Bronchial epithelial cell (primary cell): ENCODE measurements at places on chromosomes 1 and 21. TPM values are rescaled to one million over a fixed set of nuclear protein-coding genes. Genes with fewer than 3 reads are reported as not detected.

DNA sequence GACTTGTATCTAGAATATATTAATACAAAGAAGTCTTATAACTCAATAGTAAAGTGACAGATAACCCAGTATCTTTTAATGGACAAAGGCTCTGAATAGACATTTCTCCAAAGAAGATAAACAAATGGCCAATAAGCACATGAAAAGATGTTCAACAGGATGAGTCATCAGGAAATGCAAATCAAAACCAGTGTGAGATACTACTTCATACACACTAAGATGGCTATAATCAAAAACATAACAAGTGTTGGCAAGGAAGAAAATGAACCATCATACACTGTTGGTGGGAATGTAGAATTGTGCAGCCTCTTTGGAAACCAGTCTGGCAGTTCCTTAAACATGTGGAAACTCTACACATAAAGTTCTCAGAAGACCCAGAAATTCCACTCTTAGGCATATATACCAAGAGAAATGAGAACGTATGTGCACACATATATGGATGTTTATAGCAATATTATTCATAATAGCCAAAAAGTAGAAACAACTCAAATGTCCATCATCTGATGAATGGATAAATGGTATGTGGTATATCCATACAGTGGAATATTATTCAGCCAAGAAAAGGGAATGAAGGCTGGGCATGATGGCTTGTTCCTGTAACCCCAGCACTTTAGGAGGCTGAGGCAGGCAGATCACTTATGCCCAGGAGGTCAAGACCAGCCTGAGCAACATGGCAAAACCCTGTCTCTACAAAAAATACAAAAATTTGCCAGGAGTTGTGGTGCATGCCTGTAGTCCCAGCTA is 9.9 kb upstream of the MPL start:
- peak; percentile 14 for DNase-seq

DNA sequence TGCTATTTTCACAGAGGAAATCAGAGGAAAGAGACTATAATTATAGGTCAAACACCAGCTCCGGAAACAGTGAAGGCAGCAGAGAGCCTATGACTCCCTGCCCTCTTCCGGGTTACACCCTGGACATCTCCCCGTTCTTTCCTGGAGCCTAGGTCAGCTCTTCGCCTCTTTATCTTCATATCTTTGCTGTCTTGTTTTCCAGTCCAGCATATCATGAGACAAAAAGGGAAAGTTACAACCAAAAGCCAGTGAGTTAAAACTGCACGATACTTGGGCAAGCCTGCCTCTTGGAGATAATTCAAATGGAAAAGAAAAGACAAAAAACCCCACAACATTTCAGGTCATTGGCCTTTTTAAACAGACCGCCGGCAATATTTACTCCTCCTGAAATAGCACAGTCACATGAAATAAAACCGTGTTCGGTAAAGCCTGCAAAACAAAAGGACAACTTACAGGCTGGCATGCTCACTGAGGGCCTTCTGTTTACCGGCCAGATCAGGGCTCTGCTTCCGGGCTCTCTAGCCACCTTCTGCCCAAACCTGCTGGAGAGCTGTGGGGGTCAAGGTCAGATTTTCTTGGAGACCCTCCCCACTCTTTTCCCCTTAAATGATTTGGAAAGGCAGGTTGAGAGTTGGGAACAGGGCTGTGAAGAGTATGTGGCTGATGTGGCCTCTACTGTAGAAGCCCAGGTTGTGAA is 42.8 kb upstream of the PPP2R5A start:
- no peak for DNase-seq

DNA sequence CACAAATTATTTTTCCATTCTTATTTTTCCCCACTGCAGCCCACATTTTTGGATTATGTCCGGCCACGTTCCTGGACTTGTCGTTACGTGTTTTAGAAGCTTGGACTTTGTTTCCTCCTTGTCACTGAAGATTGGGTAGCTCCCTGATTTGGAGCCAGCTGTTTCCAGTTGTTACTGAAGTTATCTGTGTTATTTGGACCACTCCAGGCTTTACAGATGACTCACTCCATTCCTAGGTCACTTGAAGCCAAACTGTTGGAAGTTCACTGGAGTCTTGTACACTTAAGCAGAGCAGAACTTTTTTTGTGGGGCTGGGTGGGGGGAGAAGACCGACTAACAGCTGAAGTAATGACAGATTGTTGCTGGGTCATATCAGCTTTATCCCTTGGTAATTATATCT is 12.2 kb upstream of the AXDND1 start:
- peak; percentile 43 for DNase-seq

The RIPPLY3 gene
- total RNA-seq = under 0.01 TPM in 1 of 2 replicates, not detected in the other

- DNase-seq = peak; percentile 72
Observed at GRCh38 chr1:145877923-145878486, 7.7 kb downstream of the ANKRD35 start.

GRCh38 chr1:58786184-58786926 is 2.5 kb upstream of the JUN start:
- no peak for DNase-seq

GRCh38 chr1:22203335-22203734 is 60.4 kb upstream of the WNT4 start:
- DNase-seq = no peak

- no peak for DNase-seq
Observed at GRCh38 chr1:30733493-30733892, 10.1 kb upstream of the MATN1 start.

GRCh38 chr21:23245255-23245654 is 2247.0 kb downstream of the NCAM2 start:
- DNase-seq = no peak

DNA sequence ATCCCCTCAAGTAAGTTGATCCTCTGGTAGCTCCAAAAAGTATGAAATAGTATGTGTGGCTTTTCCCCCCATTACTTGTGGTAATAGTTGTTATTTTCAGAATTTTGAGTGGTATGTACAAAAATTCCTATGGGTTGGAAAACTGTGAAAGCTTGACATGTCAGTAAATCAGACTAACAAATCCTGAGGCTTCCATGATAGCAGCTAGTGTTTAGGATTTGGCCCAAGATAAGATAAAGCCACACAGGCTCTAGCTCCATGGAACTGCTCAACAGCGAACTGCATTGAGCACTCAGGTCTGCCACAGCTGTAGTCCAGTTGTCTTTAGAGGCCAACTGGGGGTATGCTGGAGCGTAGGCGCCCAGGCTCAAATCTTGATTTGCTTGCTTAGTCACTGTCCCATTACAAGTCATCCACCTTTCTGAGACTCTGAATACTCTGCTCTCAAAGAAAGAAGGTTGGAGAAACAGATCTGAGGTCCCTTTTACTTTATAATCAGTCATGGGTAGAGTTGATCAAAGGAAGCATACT is 28.7 kb downstream of the ATP1A1 start:
- DNase-seq = no peak

DNA sequence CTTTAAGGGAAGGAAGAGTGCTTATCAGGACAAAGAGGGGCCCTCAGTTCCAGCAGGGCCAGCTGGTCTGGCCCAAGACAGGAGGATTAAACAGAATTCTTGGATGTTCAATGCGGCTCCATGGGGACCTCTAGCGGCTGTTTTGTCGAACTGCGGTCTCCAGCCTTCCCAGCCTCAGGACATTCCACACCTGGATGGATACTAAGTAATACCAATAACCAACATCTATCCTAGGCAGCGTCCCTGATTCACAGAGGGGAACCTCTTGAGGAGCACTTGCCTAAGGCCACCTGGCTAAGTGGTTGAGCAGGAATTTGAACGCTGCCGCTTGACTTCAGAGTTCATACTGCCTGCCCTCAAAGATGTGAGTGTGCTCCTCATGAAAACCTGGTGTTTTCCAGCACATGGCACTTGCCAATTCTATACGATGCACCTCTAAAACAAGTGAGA is 15.5 kb upstream of the CD247 start:
- peak; percentile 51 for DNase-seq

DNA sequence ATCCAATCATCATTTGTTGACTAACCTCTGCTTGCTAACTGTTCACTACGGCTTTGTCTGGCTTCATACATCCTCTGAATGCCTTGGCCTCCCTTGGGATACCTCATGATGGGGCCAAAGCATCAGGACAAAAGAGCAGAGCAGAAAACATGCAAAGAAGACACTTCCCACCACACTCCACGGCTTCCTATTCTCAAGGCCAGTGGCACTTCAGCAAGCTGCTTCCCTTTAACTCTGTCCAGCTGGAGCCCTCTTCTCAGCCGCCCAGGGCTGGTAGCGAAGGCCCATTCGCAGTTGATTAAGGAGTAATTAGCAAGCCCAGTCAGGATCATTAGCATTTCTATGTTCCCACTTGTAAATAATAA is 224.3 kb upstream of the FGGY start:
- DNase-seq = no peak

DNA sequence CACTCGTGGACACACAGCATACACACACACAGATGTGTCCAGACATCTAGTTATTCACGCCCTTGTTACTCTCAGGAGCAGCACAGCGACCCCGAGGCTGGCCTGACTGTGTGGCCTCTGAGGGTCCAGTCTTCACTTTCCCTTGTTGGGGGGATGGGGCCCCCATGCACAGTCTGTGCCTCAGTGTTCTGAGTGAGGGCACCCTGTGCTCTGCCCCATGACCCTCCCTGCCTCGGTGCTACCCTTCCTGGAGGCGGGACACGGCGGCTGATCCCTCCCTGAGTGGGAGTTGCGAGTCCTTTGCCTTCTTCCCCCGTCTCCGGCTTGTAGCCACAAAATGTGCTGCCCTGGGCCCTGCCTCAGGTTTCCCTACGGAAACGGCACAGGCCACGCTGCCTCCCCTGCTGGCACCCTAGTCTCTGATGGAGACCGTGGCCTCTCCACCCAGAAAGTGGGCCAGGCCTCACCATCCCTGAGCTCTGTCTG is 8.6 kb downstream of the CSTB start:
- no peak for DNase-seq

DNA sequence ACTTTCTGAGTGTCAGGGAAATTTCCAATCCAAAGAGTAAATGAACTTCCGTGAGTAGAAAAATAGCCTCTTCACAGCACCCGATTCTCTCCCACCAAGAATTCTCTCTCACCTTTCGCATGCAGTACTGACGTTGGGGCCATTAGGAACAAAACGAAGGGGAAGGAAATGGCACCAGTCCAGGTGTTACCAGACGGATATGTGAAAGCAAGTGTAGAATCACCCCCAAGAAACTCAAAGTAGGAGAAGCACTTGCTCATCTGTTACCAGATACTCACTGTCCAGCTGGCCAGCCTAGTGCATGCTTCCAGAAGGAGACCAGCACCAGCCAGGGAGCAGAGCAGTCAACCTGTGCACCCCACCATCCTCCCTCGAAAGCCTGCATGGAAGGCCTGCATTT is 55.1 kb downstream of the ITPKB start:
- DNase-seq = no peak

DNA sequence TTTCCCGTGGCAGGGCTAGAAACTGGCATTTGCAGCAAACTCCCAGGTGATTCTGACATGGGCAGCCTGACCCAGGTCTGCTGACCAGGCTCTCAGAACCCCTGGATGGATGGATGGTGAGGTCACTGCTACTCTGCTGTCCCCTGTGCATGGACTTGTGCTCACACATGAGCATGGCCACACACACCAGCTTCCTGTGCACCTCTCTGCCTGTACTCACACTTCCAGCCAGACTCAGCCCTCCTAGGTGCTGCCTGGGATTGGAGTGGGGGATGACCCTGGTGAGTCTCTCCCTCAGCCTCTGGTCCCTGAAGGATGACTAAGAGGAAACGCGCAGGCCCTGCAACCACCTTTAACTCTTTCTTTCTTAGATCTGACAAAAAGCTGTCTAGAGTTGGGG is 361.1 kb downstream of the HHAT start:
- DNase-seq = no peak

GRCh38 chr1:203402629-203403337 is 51.9 kb upstream of the FMOD start:
- peak; percentile 89 for DNase-seq
